ENCODE measurements at places on chromosomes 13 and 19. TPM values are rescaled to one million over a fixed set of nuclear protein-coding genes. Genes with fewer than 3 reads are reported as not detected.

Gene ZNF600
- total RNA-seq, result 6.1 TPM

Gene SLC46A3
- 10.1 TPM for total RNA-seq

Gene C1QTNF9B
- total RNA-seq, result not detected

Gene ZNF709
- total RNA-seq, result 1.4 TPM

Gene DACT3
- 0.04 TPM for total RNA-seq

Gene SOX1
- total RNA-seq, result not detected

Gene MTIF3
- 39.0 TPM for total RNA-seq

Gene ZNF536
- not detected for total RNA-seq

Gene DOCK9
- 160 TPM for total RNA-seq

Gene UQCRFS1
- total RNA-seq, result 43.4 TPM

DNA sequence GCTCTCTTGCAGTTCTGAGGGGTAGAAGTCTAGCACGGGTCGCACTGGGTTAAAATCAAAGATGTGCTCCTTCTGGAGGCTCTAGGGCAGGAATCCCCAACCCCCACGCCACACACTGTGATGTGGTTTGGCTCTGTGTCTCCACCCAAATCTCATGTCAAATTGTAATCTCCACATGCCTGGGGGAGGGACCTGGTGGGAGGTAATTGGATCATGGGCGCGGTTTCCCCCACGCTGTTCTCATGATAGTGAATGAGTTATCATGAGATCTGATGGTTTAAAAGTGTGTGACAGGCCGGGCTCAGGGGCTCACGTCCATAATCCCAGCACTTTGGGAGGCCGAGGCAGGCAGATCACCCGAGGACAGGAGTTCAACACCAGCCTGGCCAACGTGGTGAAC lies 26.6 kb upstream of the CALM3 start:
- DNase-seq, result no peak

GRCh38 chr19:1311543-1312091 lies 25.9 kb downstream of the EFNA2 start:
- DNase-seq, result no peak

GRCh38 chr19:33684538-33685232 lies 62.9 kb downstream of the CHST8 start:
- no peak for DNase-seq

GRCh38 chr19:2663920-2664571 lies 38.4 kb downstream of the GNG7 start:
- DNase-seq, result no peak

DNA sequence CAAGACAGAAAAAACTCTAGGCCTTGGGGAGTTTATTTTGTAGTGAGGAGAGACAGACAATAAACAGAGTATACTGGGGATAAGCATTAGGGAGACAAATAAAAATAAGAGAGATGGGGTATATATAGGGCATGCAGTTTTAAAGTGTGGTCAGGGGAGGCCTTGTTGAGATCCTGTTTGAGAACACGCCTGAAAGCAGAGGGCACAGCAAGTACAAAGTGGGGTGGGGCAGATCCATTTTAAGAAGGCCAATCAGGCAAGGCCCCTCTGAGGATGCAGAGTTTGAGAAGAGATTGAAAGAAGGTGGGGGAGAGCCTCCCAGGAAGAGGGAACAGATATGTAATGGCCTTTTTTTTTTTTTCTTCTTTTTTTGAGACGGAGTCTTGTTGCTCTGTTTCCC lies 2.1 kb downstream of the PPP2R1A start:
- no peak for DNase-seq

GRCh38 chr13:97460853-97461252 lies 26.9 kb downstream of the RAP2A start:
- DNase-seq, result no peak

DNA sequence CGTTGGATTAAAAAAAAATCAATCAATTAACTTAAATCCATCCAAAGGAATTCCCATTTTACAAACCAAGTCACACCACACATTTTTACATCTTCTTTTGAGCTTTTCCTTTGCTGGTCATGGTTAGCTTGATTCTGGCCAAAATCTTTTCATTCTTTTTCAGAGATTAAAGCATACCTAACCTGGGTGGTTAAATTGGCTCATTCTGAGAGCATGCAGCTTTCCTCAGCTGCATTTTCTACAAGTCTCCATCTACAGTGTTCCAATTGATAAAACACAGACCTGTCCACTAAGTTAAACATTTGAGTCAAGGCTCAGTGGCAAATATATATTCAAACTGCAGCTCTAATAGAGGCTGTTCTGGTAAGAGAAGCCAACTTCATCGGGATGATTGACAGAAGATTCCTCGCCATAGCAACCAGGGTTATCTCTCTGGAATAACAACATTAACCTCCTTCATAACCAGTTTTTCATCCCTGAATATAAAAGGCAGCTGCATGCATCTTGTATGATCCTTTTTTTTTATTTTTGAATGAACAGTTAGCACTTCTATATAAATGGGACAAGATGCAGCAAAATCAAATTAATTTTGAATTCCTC lies 106.2 kb downstream of the DNAJC15 start:
- no peak for DNase-seq

DNA sequence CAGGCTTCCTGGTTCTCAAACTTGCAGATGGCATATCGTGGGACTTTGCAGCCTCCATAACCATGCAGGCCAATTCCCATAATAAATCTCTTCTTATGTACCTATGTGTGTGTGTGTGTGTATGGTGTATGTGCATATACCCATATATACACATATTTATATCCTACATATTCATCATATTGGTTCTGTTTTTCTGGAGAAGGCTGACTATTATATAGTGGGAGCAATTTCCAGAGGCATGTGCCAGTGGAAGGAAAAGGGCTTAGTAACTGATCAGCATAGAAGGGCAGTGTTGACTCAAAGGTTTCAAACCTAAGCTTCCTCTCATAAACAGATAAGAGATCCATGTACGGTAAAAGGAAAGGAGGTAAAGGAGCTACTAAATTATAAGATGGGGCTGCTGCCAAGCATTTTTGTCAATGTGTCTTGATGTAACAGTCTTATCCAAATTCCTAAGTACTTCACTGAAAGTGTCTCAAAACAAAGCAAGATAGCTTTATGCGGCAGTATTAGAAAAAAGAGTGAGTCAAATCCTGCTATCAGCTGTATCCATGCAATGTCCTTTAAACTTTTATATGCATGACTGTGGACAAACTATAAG lies 432.1 kb downstream of the TBC1D4 start:
- no peak for DNase-seq

DNA sequence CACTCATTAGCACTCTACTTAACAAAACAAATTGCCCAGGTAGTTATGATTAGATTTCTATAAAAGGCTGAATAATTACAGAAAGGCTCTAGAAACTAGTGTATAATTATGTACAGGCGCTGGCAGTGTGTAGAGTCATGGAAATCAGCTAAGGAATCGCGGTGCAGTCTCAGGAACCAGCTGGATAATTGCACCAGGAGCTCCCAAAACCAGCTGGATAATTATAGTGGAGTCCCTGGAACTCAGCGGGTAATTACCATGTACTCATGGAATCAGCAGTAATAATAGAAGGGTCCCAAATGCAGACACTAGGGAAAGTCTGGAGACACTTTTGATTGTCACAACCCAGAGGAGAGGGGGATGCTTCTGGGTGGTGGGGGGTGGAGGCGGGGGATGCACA lies 23.2 kb upstream of the TTYH1 start:
- DNase-seq, result no peak

DNA sequence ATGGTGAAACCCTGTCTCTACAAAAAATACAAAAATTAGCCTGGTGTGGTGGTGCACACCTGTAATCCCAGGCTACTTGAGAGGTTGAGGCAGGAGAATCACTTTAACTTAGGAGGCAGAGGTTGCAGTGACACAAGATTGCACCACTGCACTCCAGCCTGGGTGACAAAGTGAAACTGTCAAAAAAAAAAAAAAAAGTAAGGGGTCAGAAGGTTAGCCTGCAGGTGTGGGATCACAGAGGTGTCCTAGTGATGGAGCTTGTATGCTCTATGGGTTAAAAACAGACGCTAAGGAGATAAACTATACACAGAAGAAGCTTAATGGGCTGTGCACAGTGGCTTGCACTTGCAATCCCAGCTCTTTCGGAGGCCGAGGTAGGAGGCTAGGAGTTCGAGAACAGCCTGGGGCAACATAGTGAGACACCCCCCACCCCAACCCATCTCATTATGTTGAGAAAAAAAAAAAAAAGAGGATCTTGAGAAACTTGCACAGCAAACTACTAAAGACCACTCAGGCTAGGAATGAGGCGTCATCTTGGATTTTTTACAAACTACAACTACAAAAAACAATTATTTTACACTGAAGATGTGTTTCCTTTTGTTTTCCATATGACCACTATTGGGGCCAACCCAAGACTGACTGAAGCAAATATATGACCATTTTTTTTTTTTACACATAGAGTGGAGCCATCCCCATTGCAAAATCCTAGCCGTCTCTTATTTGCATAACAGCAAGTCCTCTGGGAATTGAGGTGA lies 7.9 kb downstream of the FOSB start:
- DNase-seq, result no peak

DNA sequence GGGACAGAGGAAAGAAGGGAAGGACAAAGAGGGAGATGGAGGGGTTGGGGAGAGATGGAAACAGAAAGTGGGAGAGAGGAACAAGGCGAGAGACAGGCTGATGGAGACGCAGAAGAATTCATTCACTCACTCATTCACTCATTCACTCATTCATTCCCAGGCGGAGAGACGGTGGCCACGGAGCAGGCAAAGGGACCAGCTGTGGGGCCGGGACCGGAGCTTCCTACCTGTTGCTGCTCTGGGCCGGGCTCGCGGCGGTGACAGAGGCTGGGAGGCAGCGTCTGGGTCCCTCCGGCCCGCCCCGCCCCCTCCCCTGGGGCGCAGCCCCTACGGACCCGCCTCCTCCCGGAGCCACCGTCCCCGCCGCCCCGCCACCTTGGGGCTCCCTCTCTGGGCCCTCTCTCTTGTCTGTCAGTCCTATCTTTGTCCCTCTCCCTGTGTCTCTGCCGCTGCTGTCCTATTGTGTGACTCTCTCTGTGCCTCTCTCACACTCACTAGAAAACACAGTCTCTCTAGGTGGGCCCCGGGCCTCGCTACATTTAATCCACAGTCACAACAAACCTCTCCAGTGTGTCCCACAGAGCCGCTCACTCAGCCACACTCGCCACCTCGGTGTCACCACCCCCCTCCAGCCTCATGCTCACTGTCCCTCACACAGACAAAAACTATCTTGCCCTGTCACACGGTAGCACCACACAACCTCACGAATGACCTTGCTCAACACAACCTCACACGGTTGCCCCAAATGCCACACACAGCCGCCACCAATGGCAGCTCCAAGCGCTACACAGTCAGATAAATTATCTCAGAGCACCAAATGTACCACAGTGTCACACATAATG lies at the start of gene GNG8:
GNG8 (minus strand) TSS at position 283 of the 842 bp plus-strand sequence. CDS start 1,520 bp downstream, outside the sequence.
- no peak for DNase-seq

DNA sequence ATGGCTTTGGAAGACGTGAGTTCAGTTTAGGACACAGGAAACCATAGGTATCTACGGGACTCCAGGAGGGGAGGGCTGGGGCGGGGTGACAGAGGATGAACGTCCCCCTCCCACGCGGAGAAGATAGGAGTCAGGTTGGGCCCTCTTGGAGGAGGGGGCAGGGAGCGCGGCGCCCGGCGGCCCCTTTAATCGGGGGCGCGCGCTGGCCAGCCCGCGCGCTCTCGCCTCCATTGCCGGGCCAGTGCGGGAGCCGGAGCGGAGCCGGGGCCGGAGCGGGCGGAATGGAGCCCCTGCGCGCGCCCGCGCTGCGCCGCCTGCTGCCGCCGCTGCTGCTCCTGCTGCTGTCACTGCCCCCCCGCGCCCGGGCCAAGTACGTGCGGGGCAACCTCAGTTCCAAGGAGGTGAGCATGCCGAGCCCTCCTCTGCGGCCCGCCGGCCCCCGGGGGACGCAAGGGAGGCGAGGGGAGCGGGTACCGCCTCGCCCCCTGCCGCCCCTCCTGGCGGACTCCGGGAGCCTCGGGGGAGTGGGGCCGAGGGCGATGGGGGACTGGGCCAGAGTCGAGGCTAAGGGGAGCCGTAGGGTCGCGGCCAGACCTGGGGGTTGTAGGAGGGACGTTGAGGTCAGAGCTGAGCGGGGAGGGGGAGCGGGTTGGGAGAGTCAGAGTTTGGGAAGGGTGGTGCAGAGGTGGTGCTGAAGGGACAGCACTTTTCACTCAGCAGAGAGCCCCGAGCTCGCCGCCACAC lies at the start of gene TMEM145:
TMEM145 (plus strand) TSS at position 214 of the 744 bp plus-strand sequence; CDS start at position 282, 68 bp downstream.
- DNase-seq, result peak; percentile 20

- no peak for DNase-seq
Measured at GRCh38 chr19:1411255-1412191, 4.1 kb downstream of the DAZAP1 start.

GRCh38 chr19:43738780-43739211 lies 16.0 kb downstream of the SMG9 start:
- no peak for DNase-seq
